ENCODE measurements at places on chromosomes 13 and 19.

DNA sequence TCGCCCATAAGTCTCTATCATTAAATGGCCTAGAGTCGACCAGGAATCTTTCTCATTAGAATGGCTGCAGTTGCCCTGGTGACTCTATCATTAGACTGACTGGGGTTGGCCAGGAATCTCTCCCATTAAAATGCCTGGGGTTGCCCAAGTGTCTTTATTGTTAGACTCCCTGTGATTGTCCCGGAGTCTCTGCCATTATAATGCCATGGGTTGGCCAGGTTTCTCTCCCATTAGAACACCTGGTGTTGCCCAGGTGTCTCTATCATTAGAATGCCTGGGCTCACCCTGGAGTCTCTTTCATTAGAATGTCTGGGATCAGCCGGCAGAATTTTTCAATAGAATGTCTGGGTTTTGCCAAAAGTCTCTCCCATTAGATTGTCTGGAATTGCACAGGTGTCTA is 1459.3 kb downstream of the UQCRFS1 start:
- DNase-seq, result no peak

DNA sequence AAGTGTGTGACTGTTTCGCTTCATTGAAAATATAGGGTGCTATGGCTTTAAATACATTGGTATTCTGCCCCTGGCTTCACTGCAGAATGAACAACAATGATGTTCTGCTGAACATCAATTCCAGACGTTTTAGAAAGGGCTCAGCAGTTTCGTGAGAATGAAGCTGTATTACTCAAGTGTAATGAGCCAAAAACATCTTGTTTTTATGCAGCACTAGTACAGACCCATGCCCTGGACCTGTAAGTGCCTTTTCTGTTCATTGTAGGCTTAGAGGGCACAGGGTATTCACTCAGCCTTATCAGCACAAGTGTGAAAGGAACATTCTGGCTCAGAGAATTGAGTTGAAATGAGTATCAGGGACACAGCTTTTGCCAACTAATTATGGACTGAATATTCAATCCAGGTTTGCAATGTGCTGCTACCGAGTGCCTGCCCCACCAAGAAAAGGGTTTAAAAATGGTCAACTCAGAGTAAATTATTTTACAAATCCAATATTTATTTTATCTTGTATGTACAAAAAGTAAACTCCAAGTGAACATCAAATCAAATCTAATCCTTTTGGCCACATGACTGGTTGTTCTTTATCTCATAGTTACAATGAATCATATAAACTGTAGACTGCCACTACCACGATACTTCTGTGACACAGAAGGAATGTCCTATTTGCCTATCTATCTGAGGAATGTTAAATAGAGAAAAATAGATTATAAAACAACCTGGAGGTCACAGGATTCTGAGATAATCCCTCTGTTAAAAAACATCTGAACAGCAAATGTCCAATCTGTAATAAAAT is 362.8 kb downstream of the NALCN start:
- DNase-seq, result no peak

GRCh38 chr19:24029941-24030636 is 56.9 kb upstream of the ZNF254 start:
- no peak for DNase-seq

- DNase-seq, result no peak
These were observed 31.8 kb downstream of the PEX11G start for GRCh38 chr19:7456964-7457541.

Data from stimulated activated CD8-positive, alpha-beta memory T cell treated with anti-CD3 and anti-CD28 coated beads, Interleukin-15, amount 100 ng/mL, for 1 hour (primary cell).